ENCODE measurements at places on chromosomes 1 and 21.

DNA sequence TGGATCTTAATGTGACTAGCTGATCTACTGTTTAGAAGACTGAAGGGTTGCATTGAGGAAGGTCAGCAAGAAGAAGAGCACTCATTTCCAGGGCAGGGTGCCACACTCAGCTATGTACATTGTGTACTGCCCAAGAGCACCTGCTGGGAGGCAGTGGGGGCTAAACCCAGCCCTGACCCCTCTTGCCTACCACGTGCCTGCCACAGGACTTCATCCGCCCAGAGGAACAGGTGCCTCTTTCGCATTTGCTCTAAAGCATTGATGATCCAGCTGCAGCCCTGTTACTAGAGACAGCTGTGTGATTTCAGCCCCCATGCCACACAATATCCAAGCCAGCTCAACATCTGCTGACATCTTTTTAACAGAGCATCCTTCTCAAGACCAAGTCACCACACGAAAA is 341.8 kb downstream of the LMX1A start:
- no peak for DNase-seq

GRCh38 chr1:22431965-22432364 is 19.7 kb upstream of the ZBTB40 start:
- no peak for DNase-seq

- DNase-seq = no peak
Observed at GRCh38 chr1:202264726-202265125, 71.1 kb downstream of the LGR6 start.

- no peak for DNase-seq
Observed at GRCh38 chr1:184385865-184386311, 941 bp upstream of the C1orf21 start.

GRCh38 chr1:18064534-18064933 is 43.1 kb upstream of the IGSF21 start:
- no peak for DNase-seq

DNA sequence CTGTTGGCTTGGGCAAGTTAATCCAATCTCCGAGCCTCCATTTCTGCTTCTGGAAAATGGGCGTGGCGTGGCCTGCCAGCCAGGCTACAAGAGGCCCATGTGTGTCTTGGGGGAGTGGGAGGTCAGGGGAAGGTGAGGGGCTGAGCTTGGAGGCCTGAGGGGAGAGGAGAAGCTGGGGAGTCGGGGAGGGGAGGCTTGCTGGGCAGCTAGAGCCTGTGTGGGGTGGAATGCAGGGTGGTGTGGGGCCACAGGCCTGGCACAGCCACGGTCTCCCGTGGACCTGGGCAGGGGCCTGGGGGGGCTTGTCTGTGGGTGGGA is 14.6 kb downstream of the SLC66A1 start:
- no peak for DNase-seq

- no peak for DNase-seq
Observed at GRCh38 chr1:157262891-157263290, 124.7 kb upstream of the ETV3 start.

DNA sequence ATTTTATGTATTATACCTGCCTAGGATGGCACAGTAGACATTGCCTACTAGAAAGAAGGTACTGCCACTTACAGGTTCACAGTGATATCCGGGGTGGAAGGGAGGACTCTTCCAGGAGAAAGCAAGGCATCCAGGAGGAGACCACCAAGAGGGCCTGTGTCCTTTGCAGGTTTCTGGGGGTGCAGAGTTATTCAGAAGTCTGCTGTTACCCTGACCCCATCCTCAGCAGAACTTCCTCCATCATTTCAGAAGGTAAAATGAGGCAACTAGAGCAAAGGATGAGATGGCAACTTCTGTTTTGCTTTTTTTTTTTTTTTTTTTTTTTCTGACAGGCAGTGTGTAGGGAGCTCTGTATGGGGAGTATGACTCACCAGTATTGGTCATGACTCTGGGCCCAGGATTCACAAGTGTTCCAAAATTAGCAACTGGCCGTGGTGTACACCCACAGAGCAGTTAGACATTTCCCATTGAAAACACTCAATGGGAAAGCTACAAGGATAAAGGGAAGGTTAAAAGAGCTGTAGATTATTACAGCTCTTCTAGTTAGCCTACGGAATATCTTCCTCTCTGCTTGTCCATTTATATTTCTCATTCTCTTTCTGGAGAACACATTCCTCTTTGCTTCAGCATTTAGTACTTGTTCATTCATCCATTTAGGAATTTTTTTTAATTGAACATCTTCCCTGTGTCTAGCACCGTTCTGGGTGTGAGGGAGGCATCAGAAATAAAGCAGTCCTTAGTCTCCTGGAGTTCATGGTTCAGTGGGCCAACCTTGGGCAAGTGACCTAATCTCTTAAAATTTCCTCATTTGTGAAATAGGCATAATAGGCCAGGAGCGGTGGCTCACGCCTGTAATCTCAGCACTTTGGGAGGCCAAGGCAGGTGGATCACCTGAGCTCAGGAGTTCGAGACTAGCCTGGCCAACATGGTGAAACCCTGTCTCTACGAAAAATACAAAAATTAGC is 50.5 kb upstream of the PPP2R5A start:
- no peak for DNase-seq

- DNase-seq = no peak
Observed at GRCh38 chr1:66767626-66768025, 15.4 kb downstream of the DYNLT5 start.

DNA sequence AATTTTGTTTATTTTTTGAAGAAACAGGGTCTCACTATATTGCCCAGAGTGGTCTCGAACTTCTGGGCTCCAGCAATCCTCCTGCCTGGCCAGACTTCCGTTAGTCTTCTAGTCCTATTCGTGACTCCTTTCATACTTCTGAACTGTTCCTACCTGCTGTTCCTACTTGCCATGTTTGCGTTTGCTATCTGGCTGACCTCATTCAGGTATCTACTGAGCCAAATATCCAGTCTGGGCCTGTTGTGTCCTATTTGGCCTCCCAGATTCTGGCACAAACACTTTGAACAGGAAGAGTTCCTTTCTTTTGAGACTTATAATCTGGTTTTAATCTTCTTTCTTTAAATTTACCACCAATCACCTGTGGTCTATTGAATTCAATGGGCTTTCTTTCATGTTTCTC is 6.9 kb upstream of the NR1I3 start:
- DNase-seq = no peak

GRCh38 chr1:44038876-44039657 is 7.8 kb upstream of the SLC6A9 start:
- DNase-seq = no peak

DNA sequence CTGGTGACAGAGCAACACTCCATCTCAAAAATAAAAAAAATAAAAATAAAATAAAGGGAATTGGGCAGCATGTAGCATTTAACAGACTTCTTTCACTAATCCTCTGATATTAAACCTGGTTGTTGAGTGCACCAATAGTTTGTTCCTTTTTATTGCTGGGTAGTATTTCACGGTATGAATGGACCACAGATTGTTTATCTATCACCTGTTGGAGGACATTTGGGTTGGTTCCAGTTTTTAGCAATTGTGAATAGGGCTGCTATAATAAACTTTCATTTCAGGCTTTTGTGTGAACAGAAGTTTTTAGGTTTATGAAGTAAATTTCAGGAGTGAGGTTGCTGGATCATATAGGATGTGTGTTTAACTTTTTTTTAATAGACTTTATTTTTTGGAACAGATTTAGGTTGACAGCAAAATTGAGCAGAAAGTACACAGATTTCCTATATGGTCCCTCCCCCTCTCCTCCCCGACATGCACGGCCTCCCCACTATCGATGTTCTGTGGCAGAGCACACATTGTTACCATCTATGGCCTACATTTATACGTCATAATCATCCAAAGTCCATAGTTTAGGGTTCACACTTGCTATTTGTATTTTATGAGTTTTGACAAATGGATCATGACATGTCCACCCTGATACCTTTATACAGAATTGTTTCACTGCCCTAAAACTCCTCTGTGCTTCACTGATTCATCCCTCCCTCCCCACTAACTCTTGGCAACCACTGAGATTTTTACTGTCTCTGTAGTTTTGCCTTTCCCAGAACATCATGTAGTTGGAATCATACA is 66.1 kb upstream of the TMPRSS2 start:
- no peak for DNase-seq

DNA sequence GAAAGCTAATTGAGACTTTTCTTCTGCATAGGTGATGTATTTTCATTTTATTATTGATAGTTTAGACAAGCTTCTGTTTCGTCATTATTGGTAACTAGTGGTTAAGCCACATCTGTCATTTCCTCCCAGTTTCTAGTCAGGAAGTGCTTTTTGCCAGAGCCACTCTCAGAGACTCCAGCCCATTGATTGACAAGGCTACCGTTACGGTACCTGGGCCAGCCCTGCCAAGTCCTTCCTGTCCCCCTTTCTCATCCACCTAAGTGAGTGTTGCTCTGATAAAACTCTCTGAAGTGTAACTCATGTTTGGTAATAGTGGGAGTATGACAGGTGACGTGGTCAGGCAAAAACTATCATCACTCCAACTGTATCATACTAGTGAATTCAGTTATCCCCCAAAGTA is 29.6 kb upstream of the AGL start:
- no peak for DNase-seq

GRCh38 chr1:15407580-15407979 is 2.1 kb upstream of the EFHD2 start:
- DNase-seq = no peak

All from stimulated activated CD4-positive, alpha-beta T cell treated with anti-CD3 and anti-CD28 coated beads, Interleukin-2, amount 100 ng/mL, for 4 hours (primary cell).